Right renal pelvis (tissue), 4 donors: ENCODE measurements at places on chromosomes 6 and 20.
A peak's percentile ranks its signal among the peaks of the same experiment; 100 is the strongest.

- DNase-seq, result no peak
These were observed 94.3 kb downstream of the INSM1 start for GRCh38 chr20:20462185-20462584.

- no peak for DNase-seq
These were observed 42.0 kb upstream of the MAP3K4 start for GRCh38 chr6:160949531-160949930.

DNA sequence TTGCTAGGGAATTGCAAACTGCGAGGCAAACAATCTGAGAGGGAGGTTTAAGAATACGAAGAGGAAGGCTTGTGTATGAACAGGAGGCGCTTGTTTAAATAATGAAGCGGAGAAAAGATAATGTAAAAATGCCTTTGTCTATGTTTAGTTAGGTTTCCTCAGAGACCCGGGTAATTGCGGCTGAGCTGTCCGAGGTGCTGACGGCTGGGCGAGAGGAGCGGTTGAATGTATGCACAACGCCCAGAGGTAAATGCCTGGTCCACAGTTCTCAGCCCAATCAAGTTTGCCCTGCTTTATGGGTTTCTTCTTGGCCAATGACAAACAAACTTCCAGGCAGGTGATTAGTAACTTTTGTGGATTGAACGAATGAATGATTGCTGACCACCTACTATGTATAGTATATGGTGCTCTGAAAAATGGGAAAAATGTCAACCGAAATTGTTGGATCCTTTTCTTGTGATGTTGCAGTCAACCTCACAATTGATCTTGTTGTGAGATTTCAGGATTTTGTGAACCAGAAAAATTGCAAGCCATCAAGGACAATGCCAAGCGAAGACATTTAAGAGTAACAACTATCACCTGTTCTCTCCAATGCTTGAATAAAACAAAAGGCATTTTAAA lies 38.3 kb upstream of the SLC32A1 start:
- DNase-seq, result peak; percentile 54

DNA sequence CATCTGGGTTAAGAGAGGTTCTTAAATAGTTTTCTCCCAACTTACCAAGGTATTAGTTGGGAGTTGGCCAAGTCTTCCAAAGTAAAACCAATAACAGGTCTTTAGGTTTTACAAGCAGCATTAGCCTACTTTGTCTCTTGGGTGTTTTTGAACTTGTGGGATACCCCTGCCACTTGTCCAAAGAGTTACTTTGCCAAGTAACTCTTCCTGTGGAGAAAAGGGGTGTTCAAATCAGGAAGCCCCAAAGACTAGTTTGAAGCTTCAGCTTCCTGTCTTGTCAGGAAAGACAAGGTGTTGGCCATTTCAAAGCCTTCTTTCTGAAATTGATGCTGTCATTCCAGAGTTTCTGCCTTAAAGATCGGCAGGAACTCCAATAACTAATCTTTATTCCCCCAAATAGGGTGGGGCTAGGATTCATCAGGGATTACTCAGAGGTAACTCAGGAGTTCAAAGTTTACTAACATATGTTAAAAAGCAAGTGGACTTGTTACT lies 822 bp downstream of the RAB22A start:
- no peak for DNase-seq

GRCh38 chr20:25394276-25394675 lies 3.6 kb upstream of the ABHD12 start:
- DNase-seq, result no peak

- no peak for DNase-seq
These were observed 15.6 kb upstream of the PRDM13 start for GRCh38 chr6:99590728-99591672.

DNA sequence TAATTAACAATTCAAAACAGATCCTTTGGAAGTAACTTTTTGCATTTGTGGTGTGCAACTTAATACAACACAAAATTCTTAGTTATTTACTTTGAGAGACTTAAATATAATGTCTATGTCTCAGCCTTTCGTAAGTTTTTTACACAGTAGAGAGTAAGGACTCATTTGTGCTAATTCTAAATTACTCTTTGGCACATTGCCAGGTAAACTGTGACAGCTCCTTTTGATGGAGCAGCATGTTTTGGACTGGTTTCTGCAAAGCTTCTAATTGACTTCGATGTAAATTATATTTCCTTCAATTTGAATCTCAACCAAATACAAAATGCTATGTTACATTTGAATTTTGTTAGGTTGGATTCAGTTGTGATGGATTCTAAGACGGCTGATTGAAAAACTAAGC lies 450.7 kb upstream of the OPRM1 start:
- no peak for DNase-seq

- DNase-seq, result no peak
These were observed 6.7 kb downstream of the KCNS1 start for GRCh38 chr20:45094201-45094600.

GRCh38 chr6:98590997-98591396 lies 243.4 kb upstream of the POU3F2 start:
- DNase-seq, result no peak

DNA sequence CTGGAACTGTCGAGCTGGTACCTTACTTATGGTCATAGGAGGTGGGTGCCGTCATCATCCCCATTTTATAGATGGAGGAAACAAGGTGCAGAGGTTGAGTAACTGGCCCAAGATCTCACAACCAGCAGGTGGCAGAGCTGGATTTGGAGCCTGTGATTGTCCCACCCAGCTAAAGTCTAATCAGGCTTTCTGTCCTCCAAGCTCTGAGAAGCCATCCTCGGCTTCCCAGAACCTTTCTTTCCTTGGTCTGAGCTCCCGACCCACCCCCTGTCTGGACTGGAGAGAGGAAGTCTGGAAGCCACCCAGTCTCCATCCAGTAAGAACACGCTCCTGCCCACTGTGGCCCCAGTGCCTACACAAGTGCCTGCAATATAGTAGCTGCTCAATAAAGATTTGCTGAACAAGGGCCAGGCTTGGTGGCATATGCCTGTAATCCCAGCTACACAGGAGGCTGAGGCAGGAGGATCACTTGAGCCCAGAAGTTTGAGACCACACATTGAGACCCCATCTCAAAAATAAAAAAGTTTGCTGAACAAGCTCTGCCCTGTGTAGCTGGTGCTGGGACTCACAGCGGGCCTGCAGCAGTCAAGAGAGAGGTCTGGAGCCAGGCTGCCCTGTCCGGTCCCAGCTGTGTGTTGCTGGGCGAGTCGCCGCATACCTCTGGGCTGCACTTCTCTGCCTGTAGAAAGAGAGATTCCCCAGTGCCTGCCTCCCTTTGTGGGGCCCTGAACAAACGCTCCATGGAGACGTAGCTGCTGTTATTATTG lies 32.5 kb upstream of the DLGAP4 start:
- no peak for DNase-seq

GRCh38 chr6:30829639-30830255 lies 54.6 kb upstream of the DDR1 start:
- no peak for DNase-seq

DNA sequence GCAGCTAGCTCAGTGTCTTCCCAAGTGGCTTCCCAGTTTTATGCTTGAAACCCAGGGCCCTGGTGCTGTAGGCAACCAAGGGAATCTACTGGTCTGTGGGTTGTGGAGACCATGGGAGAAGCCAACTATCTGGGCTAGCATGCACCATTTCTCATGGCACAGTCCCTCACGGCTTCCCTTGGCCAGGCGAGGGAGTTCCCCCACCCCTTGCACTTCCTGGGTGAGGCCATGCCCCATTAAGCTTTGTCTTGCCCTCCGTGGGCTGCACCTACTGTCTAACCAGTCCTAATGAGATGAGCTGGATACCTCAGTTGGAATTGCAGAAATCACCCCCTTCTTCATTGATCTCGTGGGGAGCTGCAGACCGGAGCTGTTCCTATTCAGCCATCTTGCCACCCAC lies 1152.0 kb downstream of the KHDRBS2 start:
- DNase-seq, result no peak

- DNase-seq, result no peak
These were observed 126.4 kb upstream of the VGLL2 start for GRCh38 chr6:117138920-117139319.

GRCh38 chr6:71887006-71887743 lies 825 bp downstream of the RIMS1 start:
- DNase-seq, result no peak

DNA sequence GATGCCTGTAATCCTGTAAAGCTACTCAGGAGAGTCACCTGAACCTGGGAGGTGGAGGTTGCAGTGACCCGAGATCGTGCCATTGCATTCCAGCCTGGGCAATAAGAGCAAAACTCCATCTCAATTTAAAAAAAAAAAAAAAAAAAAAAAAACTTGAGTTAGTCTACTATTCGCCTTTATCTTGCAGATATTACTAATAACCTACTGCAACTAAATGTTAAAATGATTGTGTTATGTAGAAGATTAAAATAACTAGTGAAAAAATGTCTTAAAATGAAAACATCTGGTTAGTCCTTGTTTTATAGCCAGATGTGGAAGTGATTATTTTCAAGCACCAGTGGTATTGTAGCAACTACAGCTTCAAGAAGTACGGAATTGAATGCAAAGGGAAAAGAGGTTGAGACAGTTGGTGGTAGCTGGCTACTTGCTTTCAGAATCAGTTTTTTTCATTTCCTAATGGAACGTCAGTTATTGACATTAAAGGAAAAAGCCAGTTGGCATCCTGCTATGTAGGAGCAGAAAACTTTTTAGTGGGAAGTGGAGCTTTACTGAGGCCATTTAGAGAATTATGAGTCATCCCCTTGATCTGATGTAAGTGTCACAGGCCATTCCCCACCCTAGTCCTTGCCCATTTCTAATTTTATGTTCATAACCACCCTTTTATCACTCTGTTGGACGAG lies 43.8 kb upstream of the DYNLRB1 start:
- no peak for DNase-seq

DNA sequence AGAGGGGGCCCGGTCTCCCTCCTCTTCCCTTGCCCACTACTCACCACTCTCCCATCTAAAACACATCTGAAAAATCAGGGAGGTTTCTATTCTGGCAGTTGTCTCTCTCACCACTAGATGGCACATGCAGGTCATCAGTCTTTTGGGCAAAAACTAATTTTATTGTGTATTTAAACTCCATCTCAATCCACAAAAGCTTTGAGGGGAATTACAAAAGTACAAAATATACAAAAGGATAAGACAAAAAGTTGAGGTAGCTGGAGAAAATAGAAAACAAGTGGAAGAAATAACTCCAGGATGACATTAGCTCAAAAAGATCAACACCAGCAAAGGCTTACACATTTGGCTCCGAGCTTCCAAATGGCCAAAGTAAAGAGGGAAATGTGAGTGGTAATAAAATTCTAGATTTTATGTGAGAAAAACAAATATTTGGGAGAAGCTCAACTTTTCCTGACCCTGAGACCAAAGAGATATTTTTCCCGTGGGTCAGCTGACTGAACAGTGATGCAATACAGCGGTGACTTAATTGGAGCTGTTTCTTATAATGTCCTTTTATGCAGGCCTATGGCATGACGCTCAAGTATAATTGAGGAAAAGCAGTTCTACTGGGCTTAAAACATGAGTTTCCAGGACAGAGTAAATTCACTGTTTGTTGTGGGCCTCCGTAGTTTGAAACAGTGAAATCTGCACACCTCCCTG lies 79.8 kb upstream of the CHD6 start:
- no peak for DNase-seq

- DNase-seq, result no peak
These were observed 61.0 kb upstream of the SCGN start for GRCh38 chr6:25590986-25591385.

DNA sequence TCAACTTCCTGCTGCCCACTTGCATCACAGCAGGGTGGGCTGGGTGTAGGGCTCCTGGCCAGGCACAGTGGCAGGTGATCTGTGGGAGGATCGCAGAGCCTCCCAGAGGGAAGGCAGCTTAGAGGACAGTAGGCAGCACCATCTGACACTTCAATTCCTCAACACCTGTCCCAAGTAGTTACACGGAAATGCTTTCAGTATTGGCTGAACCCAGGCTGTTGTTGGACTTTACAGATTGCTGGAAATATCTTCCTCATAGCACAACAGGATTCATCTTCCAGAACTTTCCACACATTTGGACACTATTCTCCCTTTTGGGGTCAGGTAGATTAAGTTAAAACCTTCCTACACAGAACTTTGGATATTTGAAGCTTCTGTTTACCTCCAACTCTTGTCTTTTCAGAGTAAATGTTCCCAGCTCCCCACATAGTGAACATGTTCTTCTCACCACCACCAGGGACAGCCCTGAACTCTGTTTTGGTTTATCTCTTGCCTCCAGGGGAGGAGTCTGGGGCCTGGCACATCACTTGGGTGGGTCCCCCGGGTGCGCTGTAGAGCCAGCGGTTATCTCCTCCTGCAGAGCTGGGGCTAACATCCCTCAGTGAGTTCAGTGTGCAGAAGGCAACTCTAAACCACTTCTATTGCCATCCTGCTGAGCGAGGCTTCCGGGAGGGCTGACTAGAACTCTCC lies 3.5 kb upstream of the SLC22A2 start:
- DNase-seq, result no peak

DNA sequence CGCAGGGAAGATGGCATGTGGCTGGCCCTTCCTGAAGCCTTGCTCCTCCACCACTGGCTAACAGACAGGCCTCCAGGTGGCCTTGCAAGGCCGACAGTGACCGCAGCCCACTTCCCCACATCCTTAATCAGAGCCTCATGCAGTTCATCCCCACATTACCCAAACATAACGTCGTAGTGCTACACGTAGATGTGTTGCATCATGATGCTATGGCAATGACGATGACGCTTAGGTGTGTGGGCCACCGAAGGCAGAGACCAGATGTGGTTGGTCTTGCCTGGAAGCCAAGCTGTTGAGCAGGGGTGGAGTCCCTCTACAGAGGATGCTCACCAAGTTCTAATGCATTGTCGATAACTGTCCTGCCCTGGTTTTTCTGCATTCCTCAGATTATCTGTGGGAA lies 5.6 kb downstream of the CD93 start:
- no peak for DNase-seq

DNA sequence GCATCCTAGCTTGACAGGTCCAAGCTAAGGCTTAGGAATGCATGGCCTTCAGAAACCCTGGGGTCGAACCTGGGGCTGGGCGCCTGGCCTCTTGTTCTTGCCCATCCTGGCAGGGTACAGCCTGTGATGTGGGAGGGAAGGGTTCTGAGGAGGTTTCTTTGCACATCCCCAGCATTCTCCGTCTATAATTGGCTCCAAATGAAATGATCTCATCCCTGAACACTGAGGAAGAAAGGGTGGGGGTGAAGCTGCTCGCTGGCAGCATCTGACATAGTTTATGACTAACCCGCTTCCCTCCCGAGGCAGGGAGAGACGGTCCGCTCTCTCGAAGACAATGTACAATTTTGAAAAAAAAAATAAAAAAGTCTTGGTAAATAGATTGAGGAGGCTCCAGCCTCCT lies 67.1 kb upstream of the ZNFX1 start:
- DNase-seq, result no peak

DNA sequence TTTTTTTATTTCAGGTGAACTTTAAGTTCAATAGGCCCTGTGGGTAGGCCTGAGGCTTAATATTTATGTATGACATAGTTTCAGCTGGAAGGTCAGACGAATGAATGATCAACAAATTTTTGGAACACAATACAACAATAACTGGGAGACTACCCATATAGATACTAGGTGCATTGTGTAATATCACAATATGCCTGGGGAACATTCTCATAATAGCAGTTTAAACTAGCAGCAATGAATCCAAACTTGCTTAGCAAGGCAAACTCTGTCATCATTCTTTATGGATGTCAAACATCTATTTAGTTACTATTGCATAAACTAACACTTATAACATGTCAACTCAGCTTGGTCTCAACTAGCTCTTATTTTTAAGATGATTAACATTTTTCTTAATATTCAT lies 49.3 kb downstream of the ELOVL4 start:
- DNase-seq, result no peak

- DNase-seq, result no peak
These were observed 33.2 kb upstream of the AKAP7 start for GRCh38 chr6:131101911-131102680.
